IMR-90 (cell line): ENCODE measurements at places on chromosomes 3 and 15. TPM values are rescaled to one million over a fixed set of nuclear protein-coding genes. Genes with fewer than 3 reads are reported as not detected.

GRCh38 chr15:51298620-51299019 is 39.8 kb downstream of the CYP19A1 start:
- H3K4me1 ChIP-seq, result no peaks in the 10 kb centered on the region; the same call in 1 of the 2 replicates
- H3K27me3 ChIP-seq, result peaks cover 48% of the 10 kb centered on the region
- no peak overlapping the region for H3K4me3 ChIP-seq

DNA sequence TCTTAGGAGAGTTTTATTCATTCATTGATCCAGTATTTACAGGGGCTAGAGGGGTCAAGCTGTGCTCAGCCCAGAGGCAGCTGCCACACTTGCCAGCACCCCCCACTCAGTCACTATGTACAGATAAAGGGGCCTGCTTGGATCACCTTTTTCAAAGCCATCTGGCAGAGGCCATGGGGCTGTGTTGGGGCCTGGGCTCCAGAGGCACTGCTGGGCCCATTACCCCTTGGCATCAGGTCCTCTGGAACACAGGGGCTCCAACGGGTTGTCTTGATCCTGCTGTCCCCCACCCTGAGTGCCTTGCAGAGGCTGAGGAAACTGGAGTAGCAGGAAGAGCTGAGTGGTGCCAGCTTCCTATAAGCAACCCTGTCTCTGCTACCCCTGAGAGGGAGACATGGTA is 43.9 kb downstream of the SEMA3G start:
- no peaks in the 10 kb centered on the region for H3K4me1 ChIP-seq
- DNase-seq, result no peak
- no peak overlapping the region for H3K4me3 ChIP-seq
- H3K27me3 ChIP-seq, result no peaks in the 10 kb centered on the region
- no peak overlapping the region for H3K27ac ChIP-seq

- H3K27ac ChIP-seq, result no peak overlapping the region
- no peaks in the 10 kb centered on the region for H3K27me3 ChIP-seq
- H3K36me3 ChIP-seq, result peaks cover 2% of the 10 kb centered on the region; the same call in 1 of the 2 replicates
- no peak for DNase-seq
These were observed 185.8 kb upstream of the PRICKLE2 start for GRCh38 chr3:64411101-64411500.

DNA sequence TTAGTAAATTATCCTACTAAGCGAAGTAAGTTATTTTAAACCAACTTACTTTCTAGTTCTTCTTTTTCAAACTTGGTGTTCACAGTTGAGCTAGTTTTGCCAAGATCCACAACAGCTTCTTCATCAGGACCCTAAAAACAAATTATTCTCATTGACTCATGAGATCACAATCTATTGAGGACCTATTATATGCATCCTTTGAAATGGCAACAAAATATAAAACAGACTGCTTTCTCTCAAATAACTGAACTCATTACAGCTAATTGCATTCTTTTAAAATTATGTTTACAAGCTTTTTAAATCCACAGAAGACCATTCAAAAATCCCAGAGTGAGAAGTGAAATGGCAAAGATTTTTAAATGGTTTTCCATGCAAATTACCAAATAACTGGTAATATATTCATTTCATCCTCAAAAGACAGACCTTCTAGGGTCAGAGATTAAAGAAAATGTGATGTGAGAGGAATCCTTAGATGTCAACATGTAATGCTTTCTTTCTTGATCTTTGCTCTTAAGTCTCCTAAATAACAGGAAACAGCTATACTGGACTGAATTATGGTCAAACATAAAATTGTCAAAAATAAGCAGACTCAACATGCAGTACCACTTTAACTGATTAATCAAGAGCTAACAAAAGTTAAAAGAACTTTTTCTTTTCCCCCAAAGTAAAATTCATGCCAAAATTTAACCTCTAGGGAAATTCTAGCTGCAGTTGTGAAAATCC is 31.7 kb downstream of the SLC4A7 start:
- no peak for DNase-seq
- no peak overlapping the region for H3K27ac ChIP-seq
- H3K27me3 ChIP-seq, result no peaks in the 10 kb centered on the region
- no peak overlapping the region for H3K4me3 ChIP-seq
- H3K36me3 ChIP-seq, result peaks cover 8% of the 10 kb centered on the region

DNA sequence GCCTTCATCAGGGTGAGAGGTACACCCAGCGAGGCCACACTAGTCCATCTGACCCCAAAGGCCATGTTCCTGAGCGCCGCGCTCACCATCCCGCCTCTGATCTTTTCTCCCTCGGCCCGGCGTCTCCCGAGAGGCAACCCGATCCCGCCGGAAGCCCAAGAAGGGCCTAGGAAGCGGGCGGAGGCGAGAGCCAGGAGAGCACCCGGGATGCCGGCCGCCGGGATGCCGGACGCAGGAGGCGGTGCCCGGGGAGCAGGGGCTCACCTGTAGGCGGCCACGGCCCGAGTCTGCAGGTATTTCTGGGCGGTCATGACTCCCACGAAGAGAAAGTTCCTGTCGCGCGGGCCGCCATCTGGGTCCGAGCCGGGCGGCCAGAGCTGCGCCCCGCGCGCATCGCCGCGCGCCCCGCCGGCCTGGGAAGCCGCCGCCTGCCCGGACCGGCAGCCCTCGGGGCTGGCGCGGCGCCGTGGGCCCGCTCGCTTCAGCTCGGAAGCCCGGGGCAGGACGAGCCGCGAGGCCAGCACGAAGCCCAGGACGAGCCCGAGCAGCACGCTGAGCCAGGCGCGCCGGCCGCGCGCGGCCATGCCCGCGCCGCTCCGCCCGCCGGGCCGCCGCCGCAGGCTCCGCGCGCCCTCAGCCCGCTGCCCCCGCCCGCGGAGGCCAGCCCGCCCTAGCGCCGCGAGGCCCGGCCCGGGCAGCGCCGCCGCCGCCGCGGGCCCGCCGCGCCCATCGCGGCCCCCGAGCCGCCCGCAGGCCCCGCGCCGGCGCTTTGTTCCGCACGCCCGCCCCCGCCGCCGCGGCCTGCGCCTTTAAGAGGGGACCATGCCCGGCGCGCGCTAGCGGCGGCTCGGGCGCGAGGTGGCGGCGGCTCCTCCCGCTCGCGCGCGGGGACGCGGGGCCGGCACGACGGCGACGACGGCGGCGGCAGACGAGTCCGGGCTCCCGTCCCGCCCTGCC is 697 bp downstream of the CHSY1 start:
- peak overlapping the region; percentile 90 for H3K27ac ChIP-seq
- H3K4me3 ChIP-seq, result peak overlapping the region; percentile 100
- peaks cover 21% of the 10 kb centered on the region for H3K4me1 ChIP-seq
- DNase-seq, result no peak
- H3K36me3 ChIP-seq, result peaks cover 12% of the 10 kb centered on the region
- H3K27me3 ChIP-seq, result no peaks in the 10 kb centered on the region

Gene KLHL40
- polyA plus RNA-seq, result not detected in 2 replicates

- H3K4me3 ChIP-seq, result no peak overlapping the region
- no peak overlapping the region for H3K27ac ChIP-seq
- no peaks in the 10 kb centered on the region for H3K36me3 ChIP-seq
- H3K27me3 ChIP-seq, result no peaks in the 10 kb centered on the region; the same call in 1 of the 2 replicates
- DNase-seq, result no peak
These were observed 294.3 kb downstream of the NEK10 start for GRCh38 chr3:27074914-27075313.

DNA sequence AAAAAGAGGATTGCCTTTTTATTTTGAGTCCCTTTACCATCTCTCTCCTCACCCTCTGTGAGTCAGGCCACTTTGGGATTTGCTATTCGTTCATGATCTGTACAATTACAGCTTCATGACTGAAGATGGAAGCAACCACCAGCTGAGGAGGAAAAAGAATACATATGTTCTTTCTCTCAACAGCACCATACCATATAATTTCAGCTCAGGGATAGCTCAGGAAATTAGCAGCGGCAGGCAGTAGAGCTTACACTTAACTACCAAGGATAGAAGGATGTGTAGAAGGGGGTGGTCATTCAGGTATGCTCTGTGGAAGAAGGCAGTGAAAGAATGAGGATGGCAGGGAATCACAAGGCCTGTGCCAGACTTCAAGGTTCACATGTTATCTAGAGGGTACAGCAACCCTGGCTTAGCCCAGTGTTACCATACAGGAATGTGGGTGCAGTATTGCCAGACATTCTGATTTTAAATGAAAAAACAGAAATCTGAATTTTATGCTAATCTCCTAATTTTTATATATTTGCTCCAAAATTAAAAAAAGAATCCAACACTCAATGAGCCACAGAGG is 17.9 kb downstream of the PLS1 start:
- H3K36me3 ChIP-seq, result no peaks in the 10 kb centered on the region
- DNase-seq, result no peak
- H3K27me3 ChIP-seq, result no peaks in the 10 kb centered on the region; the same call in 1 of the 2 replicates
- H3K4me3 ChIP-seq, result no peak overlapping the region
- no peaks in the 10 kb centered on the region for H3K4me1 ChIP-seq

Gene CCR9
- not detected in 2 replicates for polyA plus RNA-seq

DNA sequence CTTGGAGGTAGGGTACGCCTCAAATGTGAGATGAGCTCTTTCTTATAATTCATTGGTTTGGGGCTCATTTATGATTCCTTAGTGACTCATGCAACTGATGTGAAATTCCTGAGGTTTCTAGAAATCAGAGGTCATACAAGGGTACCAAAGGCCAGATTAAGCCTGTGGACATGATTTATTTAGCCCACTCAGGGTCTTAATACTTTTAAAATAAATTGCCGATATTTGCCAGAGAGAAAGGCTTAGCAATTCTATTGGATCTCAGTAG is 289.0 kb downstream of the NEK10 start:
- no peak overlapping the region for H3K27ac ChIP-seq
- no peaks in the 10 kb centered on the region; the same call in 1 of the 2 replicates for H3K27me3 ChIP-seq
- H3K4me1 ChIP-seq, result no peaks in the 10 kb centered on the region
- no peak for DNase-seq
- H3K36me3 ChIP-seq, result no peaks in the 10 kb centered on the region
- H3K4me3 ChIP-seq, result no peak overlapping the region

DNA sequence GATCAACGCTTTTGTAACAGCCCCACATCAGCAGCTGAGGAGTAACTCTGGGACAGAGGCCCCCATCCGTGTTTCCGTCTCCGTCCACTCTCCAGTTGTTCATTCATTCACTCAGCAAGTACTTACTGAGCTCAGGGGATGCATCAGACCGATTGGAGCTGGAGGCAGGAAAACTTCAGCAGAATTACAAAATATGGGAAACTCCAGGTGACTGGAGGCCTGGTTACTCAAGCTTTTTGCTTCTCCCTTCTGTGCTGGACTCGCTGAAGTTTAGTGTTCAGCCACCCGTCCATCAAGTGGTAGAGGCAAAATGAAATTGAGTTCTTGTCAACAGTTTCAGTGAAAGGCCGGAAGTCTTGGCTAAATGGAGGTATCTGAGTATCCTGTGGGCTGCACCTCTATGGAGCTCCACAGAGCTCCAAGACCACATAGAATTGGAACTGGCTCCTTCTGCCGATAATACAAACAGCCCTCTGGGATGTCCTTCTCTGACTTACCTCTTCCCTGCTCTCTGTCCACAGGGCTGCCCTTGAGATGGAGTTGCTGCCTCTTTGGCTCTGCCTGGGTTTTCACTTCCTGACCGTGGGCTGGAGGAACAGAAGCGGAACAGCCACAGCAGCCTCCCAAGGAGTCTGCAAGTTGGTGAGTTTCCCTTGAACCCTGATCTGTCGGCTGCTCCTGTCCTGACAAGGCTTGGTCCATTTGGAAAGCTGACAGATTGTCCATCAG is 14.7 kb downstream of the NRROS start:
- H3K27ac ChIP-seq, result no peak overlapping the region
- H3K36me3 ChIP-seq, result no peaks in the 10 kb centered on the region
- no peak for DNase-seq

Gene GOLGA6L10
- polyA plus RNA-seq, result 0.62 and 0.79 TPM in 2 replicates

DNA sequence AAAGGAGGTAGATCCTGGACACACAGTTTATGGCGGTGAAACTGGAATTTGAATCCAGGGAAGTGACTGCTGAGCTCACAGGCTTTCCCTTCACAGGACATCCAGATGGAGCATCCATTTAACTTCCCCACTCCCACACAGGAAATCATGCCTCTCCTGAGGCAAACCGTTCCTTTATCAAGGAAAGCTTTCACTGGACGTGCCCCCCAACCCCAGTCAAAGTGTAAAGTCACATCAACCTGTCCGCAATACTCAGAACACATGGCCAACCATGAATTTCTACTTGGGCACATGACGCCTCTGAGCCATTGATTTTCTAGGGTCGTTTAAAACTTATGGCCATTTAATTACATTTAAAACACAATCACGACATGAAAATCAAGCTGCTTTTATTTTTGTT is 2.9 kb downstream of the PCOLCE2 start:
- H3K4me3 ChIP-seq, result no peak overlapping the region
- H3K27me3 ChIP-seq, result peaks cover 26% of the 10 kb centered on the region
- H3K27ac ChIP-seq, result no peak overlapping the region
- DNase-seq, result no peak
- H3K36me3 ChIP-seq, result no peaks in the 10 kb centered on the region
- no peaks in the 10 kb centered on the region for H3K4me1 ChIP-seq

- H3K4me1 ChIP-seq, result peaks cover 10% of the 10 kb centered on the region; the same call in 1 of the 2 replicates
- DNase-seq, result no peak
- H3K36me3 ChIP-seq, result no peaks in the 10 kb centered on the region
- no peak overlapping the region for H3K4me3 ChIP-seq
These were observed 125.0 kb downstream of the PDZRN3 start for GRCh38 chr3:73499787-73500186.

Gene SI
- polyA plus RNA-seq, result not detected in 2 replicates

Gene HYAL3
- polyA plus RNA-seq, result 5.7 and 7.6 TPM in 2 replicates

Gene ZBED2
- 0.36 and 0.51 TPM in 2 replicates for polyA plus RNA-seq

- no peak overlapping the region for H3K4me3 ChIP-seq
- no peaks in the 10 kb centered on the region for H3K27me3 ChIP-seq
- peak overlapping the region; percentile 95 for H3K27ac ChIP-seq
- peaks cover 26% of the 10 kb centered on the region for H3K4me1 ChIP-seq
- no peak for DNase-seq
These were observed 40.8 kb upstream of the CD47 start for GRCh38 chr3:108131475-108132134.
